H54 (cell line): ENCODE measurements at places on chromosomes 6 and 20.

DNA sequence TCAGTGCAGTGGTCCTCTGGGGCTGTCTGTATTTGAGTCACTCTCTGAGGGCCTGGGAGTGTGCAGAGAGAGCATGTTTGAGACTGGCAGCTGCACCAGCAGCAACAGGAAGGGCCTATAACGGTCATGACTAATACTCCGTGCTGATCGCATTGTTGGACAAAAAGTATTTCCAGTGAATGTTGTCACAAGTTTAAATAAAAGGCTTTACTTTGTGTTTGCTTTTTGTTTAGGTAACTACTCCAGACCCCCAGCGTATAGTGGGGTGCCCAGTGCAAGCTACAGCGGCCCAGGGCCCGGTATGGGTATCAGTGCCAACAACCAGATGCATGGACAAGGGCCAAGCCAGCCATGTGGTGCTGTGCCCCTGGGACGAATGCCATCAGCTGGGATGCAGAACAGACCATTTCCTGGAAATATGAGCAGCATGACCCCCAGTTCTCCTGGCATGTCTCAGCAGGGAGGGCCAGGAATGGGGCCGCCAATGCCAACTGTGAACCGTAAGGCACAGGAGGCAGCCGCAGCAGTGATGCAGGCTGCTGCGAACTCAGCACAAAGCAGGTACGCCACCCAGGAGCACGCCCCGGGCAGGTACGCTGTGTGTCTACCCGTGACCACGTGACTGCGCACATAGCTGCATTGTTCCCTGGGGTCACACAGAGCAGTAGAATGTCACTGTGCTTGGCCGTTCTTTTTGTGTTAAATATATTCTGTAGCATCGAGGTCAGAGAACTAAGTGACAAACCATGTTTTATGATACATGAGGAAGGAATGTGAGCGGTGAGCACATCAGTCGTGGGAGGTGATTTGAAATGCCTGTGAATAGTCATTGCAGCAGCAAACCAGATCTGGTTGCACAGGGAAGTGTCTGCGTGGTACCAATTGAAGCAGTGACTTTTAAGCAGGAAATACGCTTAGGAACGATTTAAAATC, 174.7 kb downstream of the TMEM242 start:
- DNase-seq, result peak; percentile 91

- no peak for DNase-seq
These were observed 405.9 kb upstream of the BTBD3 start for GRCh38 chr20:11511821-11512220.

GRCh38 chr20:1154691-1155090, 30.1 kb downstream of the TMEM74B start:
- DNase-seq, result no peak

- no peak for DNase-seq
These were observed 89.5 kb downstream of the TIAM2 start for GRCh38 chr6:155084431-155085123.

GRCh38 chr6:3151691-3152090, 5.7 kb downstream of the TUBB2A start:
- no peak for DNase-seq

GRCh38 chr6:105994591-105995390, 91.3 kb upstream of the PRDM1 start:
- peak; percentile 28 for DNase-seq

DNA sequence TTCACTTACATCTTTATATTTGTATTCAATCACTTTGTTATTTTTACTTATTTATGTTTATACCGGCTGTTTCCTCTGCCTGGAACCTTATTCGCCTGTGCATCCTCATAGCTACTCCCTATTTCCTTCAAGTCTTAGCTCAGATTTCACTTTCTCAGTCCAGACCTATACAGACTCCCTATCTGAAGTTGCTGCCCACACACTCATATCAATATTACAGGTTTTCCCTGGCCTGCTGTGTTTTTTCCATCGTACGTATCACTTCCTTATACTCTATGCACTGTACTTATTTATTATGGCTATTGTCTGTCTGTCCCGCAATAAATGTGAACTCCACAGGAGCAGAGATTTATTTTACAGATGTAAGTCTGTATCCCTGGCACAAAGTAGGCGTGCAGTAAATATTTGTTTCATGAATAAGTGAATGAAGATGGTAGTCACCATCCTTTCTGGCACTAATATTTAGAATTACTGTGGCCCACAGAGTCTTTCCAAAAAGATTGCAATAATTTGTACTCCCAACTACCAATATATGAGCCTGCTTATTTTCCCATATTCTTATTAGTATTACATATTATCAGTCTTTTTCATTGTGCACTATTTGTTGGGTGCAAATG, 64.9 kb downstream of the TNFAIP3 start:
- DNase-seq, result no peak

DNA sequence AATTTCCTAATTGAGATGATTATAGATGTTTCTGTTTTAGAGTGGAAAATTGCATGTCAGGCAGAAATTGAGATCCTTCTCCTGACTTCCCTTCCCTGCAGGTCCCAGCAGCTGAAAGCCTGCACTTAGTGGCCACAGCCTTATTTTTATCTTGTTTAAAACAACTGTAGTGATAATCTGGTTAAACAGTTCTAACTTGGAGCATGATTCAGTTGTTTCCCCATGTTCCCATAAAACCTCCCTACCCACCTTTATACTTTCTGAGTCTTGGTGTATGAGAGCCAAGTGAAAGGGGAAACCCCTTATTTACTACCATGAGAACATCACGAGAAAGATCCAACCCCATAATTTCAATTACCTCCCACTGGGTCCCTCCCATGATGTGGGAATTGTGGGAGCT, 195.2 kb downstream of the SLC16A10 start:
- no peak for DNase-seq

- no peak for DNase-seq
These were observed 16.1 kb upstream of the MRGBP start for GRCh38 chr20:62780204-62780603.
